ENCODE measurements at places on chromosomes 7 and 10. TPM values are rescaled to one million over a fixed set of nuclear protein-coding genes. Genes with fewer than 3 reads are reported as not detected.

DNA sequence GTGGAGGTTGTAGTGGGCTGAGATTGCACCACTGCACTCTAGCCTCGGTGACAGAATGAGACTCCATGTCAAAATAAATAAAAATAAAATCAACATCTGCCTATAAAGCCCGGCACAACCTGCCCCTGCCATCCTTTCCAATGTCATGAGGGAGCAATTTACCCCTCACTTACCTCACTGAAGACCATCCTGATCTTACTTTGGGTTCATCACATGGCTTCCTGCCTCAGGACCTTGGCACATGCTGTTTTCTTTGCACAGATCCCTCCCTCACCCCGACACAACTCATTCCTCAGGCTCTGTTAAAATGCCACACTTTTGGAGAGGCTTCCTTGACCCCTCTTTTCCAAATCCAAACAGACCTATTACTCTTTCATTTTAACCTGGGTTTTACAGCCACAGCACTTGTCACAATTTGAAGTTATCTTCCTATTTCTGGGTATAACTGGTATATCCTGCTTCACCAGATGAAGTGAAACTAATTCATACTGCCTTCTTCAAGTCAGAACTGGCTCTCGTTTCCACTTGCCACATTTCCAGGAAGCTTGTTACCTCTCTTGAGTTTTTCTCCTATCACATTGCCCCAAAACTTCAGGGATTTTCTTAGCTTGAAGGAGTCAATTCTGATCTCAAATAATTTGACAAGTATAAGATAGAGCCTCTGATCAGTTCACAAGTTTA, 69.3 kb upstream of the PARD3 start:
- no peaks in the 10 kb centered on the region for H3K36me3 ChIP-seq
- H3K4me3 ChIP-seq, result no peak overlapping the region
- H3K27ac ChIP-seq, result no peak overlapping the region
- no peak for DNase-seq
- H3K4me1 ChIP-seq, result no peaks in the 10 kb centered on the region

GRCh38 chr10:31745612-31746376, 182.8 kb downstream of the ARHGAP12 start:
- H3K4me3 ChIP-seq, result no peak overlapping the region
- H3K4me1 ChIP-seq, result no peaks in the 10 kb centered on the region
- DNase-seq, result peak; percentile 16
- no peak overlapping the region for H3K27ac ChIP-seq
- no peaks in the 10 kb centered on the region for H3K27me3 ChIP-seq
- H3K36me3 ChIP-seq, result no peaks in the 10 kb centered on the region

- no peak overlapping the region for H3K27ac ChIP-seq
- DNase-seq, result no peak
- H3K27me3 ChIP-seq, result no peaks in the 10 kb centered on the region
- no peak overlapping the region for H3K4me3 ChIP-seq
These were observed 58.9 kb downstream of the PRKAR2B start for GRCh38 chr7:107103369-107103768.

DNA sequence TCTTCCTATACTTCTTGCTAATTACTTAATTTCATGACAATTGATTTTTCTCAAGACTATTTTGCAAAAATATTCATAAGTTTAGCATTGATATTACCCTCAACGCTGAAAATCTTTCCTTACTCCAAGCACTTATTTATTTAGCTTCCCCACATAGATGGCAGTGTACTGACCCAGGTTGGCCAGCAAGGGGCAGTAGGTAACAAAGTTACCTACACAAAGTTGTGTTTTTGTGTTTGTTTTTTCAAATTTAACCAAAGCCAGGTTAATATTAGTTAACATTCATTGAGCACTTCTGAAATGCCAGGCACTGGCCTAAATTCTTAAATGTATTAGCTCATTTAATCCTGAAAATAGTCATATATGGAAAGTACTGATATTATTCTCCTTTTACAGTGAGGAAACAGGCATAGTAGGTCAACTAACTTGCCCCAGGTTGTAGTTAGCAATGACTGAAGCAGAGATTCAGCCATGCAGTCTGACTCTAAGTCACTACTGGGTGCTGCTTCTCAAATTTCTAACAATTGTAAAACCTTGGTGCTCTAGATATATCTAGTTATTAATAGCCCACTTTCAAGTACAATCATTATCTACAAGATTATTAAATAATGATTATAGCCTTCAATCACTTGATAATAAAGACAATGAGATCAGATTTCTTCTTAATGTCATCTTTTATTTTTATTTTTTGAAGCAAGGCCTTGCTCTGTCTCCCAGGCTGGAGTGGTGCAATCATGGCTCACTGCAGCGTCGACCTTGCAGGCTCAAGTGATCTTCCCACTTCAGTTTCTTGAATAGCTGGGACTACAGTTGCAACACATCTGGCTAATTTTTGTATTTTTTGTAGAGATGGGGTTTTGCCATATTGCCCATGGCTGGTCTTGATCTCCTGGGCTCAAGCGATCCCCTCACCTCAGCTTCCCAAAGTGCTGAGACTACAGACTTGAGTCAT, 5.8 kb upstream of the GGCT start:
- no peak overlapping the region for H3K4me3 ChIP-seq
- no peaks in the 10 kb centered on the region for H3K36me3 ChIP-seq
- peak; percentile 45 for DNase-seq
- no peaks in the 10 kb centered on the region for H3K27me3 ChIP-seq
- no peaks in the 10 kb centered on the region for H3K4me1 ChIP-seq
- H3K27ac ChIP-seq, result no peak overlapping the region

- DNase-seq, result no peak
- no peaks in the 10 kb centered on the region for H3K4me1 ChIP-seq
These were observed 22.3 kb downstream of the AOC1 start for GRCh38 chr7:150874401-150875198.

DNA sequence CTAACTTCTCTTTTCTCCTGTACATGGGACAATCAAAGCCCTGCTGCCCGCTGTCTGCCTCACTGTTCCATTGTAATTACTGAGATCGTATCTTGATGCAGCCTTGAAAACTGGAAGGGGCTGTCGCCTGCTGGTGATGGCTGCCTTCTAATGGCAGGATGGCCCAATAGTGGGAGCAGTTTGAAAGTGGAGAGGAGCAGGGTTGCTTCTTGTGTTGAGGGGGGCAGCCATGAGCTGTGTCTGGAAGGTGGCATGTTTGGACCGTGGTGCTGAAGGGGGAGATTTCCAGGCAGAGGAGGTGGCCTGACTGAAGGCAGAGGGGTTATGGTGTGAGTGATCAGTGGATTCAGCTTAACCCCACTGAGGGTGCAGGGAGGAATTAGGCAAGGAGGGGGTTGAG, 8.1 kb downstream of the WDFY4 start:
- no peaks in the 10 kb centered on the region for H3K36me3 ChIP-seq
- no peak for DNase-seq
- no peak overlapping the region for H3K4me3 ChIP-seq
- no peaks in the 10 kb centered on the region for H3K27me3 ChIP-seq
- H3K4me1 ChIP-seq, result no peaks in the 10 kb centered on the region

DNA sequence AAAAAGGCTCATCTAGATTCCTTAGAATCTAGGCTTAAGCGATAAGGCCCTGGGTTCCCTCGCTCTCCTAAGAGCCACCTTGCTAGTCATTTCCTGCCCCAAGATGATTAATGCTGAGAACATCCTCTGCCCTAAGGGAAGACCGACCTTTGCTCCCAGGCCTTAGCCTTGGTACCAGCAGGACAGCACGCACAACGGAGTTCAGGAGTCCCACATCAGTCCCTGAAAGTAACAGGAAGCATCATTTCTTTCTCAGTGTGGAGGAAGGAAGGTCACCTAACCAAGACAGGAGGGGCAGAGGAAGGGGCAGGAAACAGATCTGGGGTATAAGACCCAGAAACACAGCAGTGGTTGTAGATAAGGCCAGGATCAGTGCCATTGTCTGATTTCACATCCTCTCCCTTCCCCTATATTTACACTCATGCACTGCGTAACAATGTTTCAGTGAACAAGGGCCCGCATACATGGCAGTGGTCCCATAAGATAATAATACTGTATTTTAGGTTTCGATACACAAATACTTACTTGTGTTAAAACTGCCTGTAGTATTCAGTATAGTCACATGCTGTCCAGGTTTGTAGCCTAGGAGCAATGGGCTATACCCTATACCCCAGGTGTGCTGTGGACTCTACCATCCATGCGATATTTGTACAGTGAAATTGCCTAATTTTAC, 8.1 kb upstream of the FAM107B start:
- DNase-seq, result peak; percentile 25
- H3K4me3 ChIP-seq, result no peak overlapping the region
- no peaks in the 10 kb centered on the region for H3K4me1 ChIP-seq
- no peaks in the 10 kb centered on the region for H3K36me3 ChIP-seq
- no peaks in the 10 kb centered on the region for H3K27me3 ChIP-seq

The UCN3 gene
- 0.20 TPM for polyA plus RNA-seq

The EFCAB10 gene
- polyA plus RNA-seq, result not detected

All from adrenal gland (tissue), 19 donors.